Upper lobe of right lung (tissue), 1 donor: ENCODE measurements at places on chromosomes 16 and 17. TPM values are rescaled to one million over a fixed set of nuclear protein-coding genes. Genes with fewer than 3 reads are reported as not detected.

- H3K27me3 ChIP-seq, result no peaks in the 10 kb centered on the region
- DNase-seq, result no peak
- H3K27ac ChIP-seq, result peak overlapping the region; percentile 59
- H3K4me3 ChIP-seq, result no peak overlapping the region
- no peaks in the 10 kb centered on the region for H3K36me3 ChIP-seq
Observed at GRCh38 chr17:29744121-29744520, 121.4 kb upstream of the CORO6 start.

- no peaks in the 10 kb centered on the region for H3K4me1 ChIP-seq
- H3K4me3 ChIP-seq, result no peak overlapping the region
- H3K27ac ChIP-seq, result no peak overlapping the region
Observed at GRCh38 chr16:89805136-89805905, 11.1 kb downstream of the FANCA start.

- H3K4me3 ChIP-seq, result no peak overlapping the region
- no peak overlapping the region for H3K27ac ChIP-seq
- no peaks in the 10 kb centered on the region for H3K36me3 ChIP-seq
- DNase-seq, result no peak
Observed at GRCh38 chr17:20087538-20088250, 78.5 kb downstream of the SPECC1 start.

DNA sequence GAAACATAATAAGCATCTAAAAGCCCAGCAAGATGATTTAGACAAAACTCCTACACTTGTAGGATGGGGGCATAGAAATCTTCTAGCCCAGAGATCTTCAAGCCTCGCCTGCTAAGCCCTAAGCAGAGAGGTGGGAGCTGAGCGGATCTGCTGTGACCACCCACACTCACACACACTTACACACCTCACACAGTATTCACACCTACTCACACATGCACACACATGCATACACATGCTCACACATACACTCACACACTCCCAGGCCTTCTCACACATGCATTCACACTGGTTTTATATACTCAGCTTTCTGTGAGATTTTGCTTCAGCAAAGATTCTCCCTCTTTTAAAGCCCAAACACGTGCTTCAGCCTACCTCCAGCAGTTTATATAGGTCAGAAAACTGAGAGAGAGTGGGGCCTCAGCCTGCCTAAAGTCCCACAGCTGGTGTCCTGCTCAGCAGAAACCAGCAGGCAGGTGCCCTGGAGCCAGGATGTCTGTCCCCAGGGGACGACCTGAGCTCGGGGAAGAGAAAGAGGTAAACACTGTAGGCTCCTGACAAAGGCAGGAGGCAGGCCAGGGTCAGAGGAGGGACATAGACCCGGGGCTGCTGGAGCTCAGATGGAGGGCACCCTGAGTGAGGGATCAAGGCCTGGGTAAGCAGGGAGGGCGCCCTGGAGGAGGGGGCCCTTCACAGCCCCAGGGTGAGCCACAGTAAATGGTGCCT, 12.0 kb upstream of the KRT19 start:
- H3K27ac ChIP-seq, result no peak overlapping the region
- no peak overlapping the region for H3K4me3 ChIP-seq
- H3K36me3 ChIP-seq, result no peaks in the 10 kb centered on the region
- H3K27me3 ChIP-seq, result no peaks in the 10 kb centered on the region

- no peak for DNase-seq
- H3K36me3 ChIP-seq, result no peaks in the 10 kb centered on the region
Observed at GRCh38 chr17:65449495-65449894, 112.0 kb downstream of the AXIN2 start.

- no peak overlapping the region for H3K27ac ChIP-seq
- H3K4me3 ChIP-seq, result no peak overlapping the region
- no peaks in the 10 kb centered on the region for H3K4me1 ChIP-seq
- H3K27me3 ChIP-seq, result peaks cover 4% of the 10 kb centered on the region
- no peaks in the 10 kb centered on the region for H3K36me3 ChIP-seq
- no peak for DNase-seq
Observed at GRCh38 chr16:80046261-80046660, 445.7 kb upstream of the MAF start.

DNA sequence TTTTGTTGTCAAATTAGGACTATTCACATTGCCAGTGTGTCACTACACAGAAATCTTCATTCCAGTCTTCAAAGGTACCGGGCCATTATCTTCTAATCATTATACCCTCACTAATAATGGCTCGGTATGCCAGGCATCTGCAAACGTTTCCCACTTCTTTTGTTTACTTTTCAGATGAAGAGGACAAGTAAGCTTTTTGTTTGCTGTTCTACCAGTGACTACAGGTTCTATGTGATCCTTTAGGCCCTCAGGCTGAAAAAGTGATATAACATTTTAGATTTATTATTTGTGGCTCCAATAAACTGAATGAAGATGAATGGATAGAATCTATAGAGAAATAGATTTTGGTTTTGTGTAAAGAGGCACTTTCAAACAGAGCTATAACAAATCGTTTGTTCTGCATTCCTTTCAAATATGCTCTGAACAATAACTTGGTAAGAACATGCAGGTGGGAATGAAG, 403 bp upstream of the KRTAP3-1 start:
- H3K27ac ChIP-seq, result no peak overlapping the region
- H3K36me3 ChIP-seq, result no peaks in the 10 kb centered on the region
- H3K27me3 ChIP-seq, result no peaks in the 10 kb centered on the region
- H3K4me3 ChIP-seq, result no peak overlapping the region
- no peaks in the 10 kb centered on the region for H3K4me1 ChIP-seq

DNA sequence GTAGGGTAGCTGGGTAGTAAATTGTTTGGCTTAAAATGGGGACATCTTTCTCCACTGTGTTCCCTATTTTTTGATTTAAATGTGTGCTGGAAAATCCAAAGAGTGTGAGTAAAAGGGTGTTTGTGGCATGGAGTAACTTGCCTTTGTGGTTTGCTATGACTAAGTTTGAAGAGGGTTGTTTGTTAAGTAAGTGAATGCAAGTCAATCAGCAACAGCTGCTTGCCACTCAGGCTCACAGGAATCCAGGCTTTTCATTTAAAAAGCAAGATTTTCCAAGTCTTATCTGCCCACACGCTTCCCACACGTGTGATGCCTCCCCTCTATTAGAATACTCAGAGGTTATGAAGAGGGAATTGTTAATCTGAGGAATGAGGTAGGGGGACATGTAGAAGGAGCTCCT, 847.7 kb upstream of the RBFOX1 start:
- H3K4me3 ChIP-seq, result no peak overlapping the region
- peaks cover 34% of the 10 kb centered on the region for H3K27me3 ChIP-seq
- no peak overlapping the region for H3K27ac ChIP-seq
- H3K36me3 ChIP-seq, result no peaks in the 10 kb centered on the region
- no peak for DNase-seq

GRCh38 chr17:59914274-59914854, 21.4 kb downstream of the RPS6KB1 start:
- no peak overlapping the region for H3K4me3 ChIP-seq
- DNase-seq, result no peak
- H3K36me3 ChIP-seq, result peaks cover 76% of the 10 kb centered on the region
- no peak overlapping the region for H3K27ac ChIP-seq
- no peaks in the 10 kb centered on the region for H3K4me1 ChIP-seq
- H3K27me3 ChIP-seq, result no peaks in the 10 kb centered on the region

- no peaks in the 10 kb centered on the region for H3K36me3 ChIP-seq
- peaks cover 4% of the 10 kb centered on the region for H3K4me1 ChIP-seq
- H3K27me3 ChIP-seq, result no peaks in the 10 kb centered on the region
- no peak overlapping the region for H3K27ac ChIP-seq
Observed at GRCh38 chr17:64400642-64401041, 10.0 kb upstream of the PECAM1 start.

DNA sequence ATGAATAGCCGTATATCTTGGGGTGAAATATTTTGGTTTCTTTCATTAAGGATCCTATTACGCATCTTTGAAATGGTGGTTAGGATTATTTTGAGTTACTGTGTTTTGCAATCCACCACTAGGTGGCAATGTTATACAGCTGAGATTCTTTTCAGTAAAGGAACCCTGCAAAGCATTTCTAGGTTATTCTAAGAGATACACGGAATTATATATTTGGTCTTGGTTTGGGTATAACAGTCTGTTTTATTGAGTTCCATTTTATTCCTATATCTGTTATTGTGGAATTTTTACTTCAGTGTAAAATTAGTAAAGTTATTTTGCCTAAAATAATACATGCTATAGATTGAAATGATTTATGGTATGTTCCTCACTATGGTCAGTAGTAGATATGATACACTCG, 62.9 kb upstream of the CPHXL start:
- no peak for DNase-seq
- H3K27ac ChIP-seq, result no peak overlapping the region
- H3K4me1 ChIP-seq, result no peaks in the 10 kb centered on the region
- H3K4me3 ChIP-seq, result no peak overlapping the region
- H3K27me3 ChIP-seq, result peaks cover 9% of the 10 kb centered on the region
- no peaks in the 10 kb centered on the region for H3K36me3 ChIP-seq

- no peaks in the 10 kb centered on the region for H3K36me3 ChIP-seq
- H3K4me1 ChIP-seq, result no peaks in the 10 kb centered on the region
- H3K27me3 ChIP-seq, result no peaks in the 10 kb centered on the region
- no peak overlapping the region for H3K27ac ChIP-seq
Observed at GRCh38 chr17:6473128-6473767, 29.0 kb downstream of the PIMREG start.

DNA sequence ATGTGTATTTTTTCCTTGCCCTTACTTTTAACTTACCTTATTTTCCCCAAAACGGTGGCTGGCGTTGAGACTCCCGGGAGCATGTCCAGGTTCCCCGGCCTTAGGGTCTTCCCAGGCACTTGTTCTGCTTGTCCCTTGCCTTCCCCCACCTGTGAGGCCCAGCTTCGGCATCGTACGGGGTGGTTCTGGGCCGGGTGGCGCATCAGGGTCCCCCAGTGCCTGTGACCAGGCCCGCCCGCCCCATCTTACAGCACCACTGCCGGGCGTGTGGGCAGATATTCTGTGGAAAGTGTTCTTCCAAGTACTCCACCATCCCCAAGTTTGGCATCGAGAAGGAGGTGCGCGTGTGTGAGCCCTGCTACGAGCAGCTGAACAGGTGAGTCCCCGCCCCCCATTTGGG, 7.4 kb downstream of the HGS start:
- peaks cover 97% of the 10 kb centered on the region for H3K36me3 ChIP-seq
- no peak for DNase-seq
- no peaks in the 10 kb centered on the region for H3K4me1 ChIP-seq

GRCh38 chr17:11952610-11953009, 44.7 kb downstream of the ZNF18 start:
- H3K27ac ChIP-seq, result no peak overlapping the region
- H3K4me3 ChIP-seq, result no peak overlapping the region
- H3K27me3 ChIP-seq, result no peaks in the 10 kb centered on the region
- H3K36me3 ChIP-seq, result no peaks in the 10 kb centered on the region

DNA sequence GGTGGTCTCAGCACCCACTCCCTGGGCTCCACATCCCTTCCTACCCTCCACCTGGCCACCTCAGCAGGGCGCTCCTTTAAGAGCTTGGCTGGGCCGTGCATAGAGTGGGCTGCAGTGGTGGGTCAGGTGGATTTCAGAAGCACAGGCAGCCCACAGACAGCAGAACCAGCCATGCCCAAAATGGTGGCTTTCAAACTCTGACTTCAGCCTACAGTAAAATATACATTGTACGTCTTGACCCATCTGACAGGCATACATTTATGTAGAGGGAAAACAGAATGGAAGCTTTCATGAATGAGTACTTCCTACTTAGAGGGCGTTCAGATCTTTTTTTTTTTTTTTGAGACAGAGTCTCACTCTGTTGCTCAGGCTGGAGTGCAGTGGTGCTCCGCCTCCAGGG, 26.0 kb upstream of the LASP1NB start:
- DNase-seq, result no peak
- H3K27me3 ChIP-seq, result no peaks in the 10 kb centered on the region
- H3K4me1 ChIP-seq, result peaks cover 78% of the 10 kb centered on the region
- H3K36me3 ChIP-seq, result peaks cover 65% of the 10 kb centered on the region
- peak overlapping the region; percentile 81 for H3K27ac ChIP-seq
- H3K4me3 ChIP-seq, result no peak overlapping the region

GRCh38 chr16:3188925-3189825, 1.2 kb downstream of the OR1F1 start:
- H3K4me3 ChIP-seq, result no peak overlapping the region
- H3K27ac ChIP-seq, result no peak overlapping the region
- DNase-seq, result no peak

DNA sequence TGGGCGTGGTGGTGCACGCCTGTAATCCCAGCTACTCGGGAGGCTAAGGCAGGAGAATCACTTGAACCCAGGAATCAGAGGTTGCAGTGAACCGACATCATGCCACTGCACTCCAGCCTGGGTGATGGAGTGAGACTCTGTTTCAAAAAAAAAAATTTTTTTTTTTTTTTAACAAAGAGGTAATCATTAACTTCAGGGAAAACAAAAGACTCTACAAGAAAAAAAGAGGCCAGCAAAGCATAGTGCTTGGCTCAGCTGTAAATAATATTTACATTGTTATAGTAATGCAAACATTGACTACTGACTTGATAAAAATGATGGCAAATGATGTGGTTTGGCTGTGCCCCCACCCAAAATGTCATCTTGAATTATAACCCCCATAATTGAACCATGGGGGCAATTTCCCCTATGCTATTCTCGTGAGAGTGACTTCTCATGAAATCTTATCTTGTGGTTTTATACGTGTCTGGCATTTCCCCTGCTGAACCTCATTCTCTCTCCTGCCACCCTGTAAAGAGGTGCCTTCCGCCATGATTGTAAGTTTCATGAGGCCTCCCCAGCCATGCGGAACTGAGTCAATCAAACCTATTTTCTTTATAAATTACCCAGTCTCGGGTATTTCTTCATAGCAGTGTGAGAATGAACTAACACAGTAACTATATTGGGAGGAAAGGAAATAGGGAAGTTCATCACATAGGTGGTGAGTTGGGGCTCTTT, 12.7 kb upstream of the SSTR2 start:
- no peaks in the 10 kb centered on the region for H3K36me3 ChIP-seq
- peaks cover 9% of the 10 kb centered on the region for H3K4me1 ChIP-seq
- no peak overlapping the region for H3K4me3 ChIP-seq
- no peak for DNase-seq

GRCh38 chr17:17745476-17746455, 64.5 kb downstream of the RAI1 start:
- no peak overlapping the region for H3K4me3 ChIP-seq
- H3K4me1 ChIP-seq, result peaks cover 28% of the 10 kb centered on the region
- no peaks in the 10 kb centered on the region for H3K27me3 ChIP-seq
- H3K36me3 ChIP-seq, result no peaks in the 10 kb centered on the region
- no peak for DNase-seq

DNA sequence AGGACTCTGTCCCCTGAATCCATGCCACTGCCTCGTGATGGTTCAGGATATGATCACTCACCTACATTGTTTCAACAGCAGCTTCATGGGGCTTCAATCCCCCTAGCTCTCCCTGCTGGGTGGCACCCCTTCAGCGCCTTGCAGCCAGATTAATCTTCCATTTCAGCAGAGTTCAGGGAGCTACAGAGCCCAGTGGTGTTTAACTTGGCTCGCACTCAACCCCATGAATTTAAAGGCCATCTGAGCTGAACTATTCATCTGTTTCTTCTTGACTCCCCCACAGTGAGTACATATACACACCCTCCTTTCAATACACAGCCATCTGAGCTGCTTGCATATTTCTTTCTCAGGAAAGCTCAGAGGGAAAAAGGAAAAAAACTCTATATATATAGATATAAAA, 202.8 kb upstream of the C16orf82 start:
- DNase-seq, result no peak
- no peak overlapping the region for H3K4me3 ChIP-seq
- no peaks in the 10 kb centered on the region for H3K4me1 ChIP-seq
- no peaks in the 10 kb centered on the region for H3K36me3 ChIP-seq

TLCD3A gene
- total RNA-seq, result 11.9 TPM

BHLHA9 gene
- not detected for total RNA-seq

SRL gene
- 0.64 TPM for total RNA-seq

TPSD1 gene
- 9.4 TPM for total RNA-seq

PARN gene
- total RNA-seq, result 31.2 TPM

KIF22 gene
- total RNA-seq, result 19.8 TPM

COPZ2 gene
- 24.5 TPM for total RNA-seq

ASIC2 gene
- total RNA-seq, result not detected

CSH1 gene
- not detected for total RNA-seq

ANKRD40CL gene
- not detected for total RNA-seq
